Left renal pelvis (tissue), 4 donors: ENCODE measurements at places on chromosomes 5 and 9. TPM values are rescaled to one million over a fixed set of nuclear protein-coding genes. Genes with fewer than 3 reads are reported as not detected.

The ENHO gene
- 3.6 TPM for polyA plus RNA-seq

The PCDHB2 gene
- polyA plus RNA-seq, result 3.5 TPM

The STPG3 gene
- polyA plus RNA-seq, result 4.8 TPM

The NMUR2 gene
- 0.94 TPM for polyA plus RNA-seq
